Omental fat pad (tissue), 4 donors: ENCODE measurements at places on chromosomes 12 and 14. TPM values are rescaled to one million over a fixed set of nuclear protein-coding genes. Genes with fewer than 3 reads are reported as not detected.

DNA sequence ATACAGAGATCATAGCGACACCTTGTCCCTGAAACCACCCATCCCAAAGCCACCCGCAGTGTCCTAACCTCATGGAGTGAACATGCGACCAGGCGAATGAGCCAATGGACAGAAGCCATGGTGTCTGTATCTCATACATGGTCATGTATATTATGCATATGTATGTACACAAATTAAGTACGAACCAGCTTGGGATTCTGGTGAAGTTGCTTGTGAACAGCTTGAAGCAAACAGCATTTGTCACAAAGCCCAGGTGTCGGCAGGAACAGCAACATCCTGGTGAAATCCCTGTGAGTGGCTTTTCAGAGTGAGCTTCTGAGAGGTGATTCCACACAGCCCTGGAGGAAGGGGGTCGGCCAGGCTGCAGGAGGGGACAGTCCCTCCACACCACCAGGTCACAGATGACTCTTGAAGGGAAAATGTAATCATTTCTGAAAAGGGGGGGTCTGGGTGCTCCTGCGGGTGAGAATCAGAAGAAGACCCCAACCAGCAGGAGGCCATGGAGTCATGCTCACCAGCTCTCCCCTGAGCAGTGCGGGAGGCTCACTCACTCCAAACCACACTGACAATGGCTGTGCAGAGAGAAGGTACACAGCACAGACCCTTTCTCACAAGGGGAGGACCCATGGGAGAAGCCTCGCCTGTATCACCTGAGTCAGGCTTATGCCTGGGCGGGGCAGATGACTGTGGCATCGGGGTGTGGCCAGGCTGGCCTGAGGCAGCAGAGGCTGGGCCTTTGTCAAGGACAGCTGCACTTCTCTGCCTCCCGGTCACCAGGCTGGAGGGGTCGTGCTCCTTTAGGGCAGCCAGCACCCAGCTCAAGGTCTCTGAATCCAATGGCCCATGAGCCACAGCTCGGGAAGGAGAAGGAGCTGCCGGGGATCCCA is 14.3 kb downstream of the CHGA start:
- no peak for DNase-seq

The CDKN3 gene
- total RNA-seq: 7.6 TPM

The BICDL1 gene
- 61.6 TPM for total RNA-seq

DNA sequence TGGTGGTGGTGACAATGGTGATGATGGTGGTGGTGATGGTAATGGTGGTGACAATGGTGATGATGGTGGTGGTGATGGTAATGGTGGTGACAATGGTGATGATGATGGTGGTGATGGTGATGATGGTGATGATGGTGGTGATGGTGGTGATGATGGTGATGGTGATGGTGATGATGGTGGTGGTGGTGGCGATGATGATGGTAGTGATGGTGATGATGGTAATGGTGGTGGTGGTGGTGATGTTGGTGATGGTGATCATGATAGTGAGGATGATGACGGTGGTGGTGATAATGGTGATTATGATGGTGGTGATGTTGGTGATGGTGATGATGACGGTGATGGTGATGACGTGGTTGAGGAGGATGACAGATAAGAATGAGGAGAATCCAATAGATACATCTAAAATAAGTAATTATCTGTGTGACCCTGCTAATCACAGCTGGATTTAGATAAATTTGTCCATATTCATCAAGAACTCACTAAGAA is 170.7 kb upstream of the SFSWAP start:
- DNase-seq: no peak

The RTL1 gene
- total RNA-seq: not detected

The FOXJ2 gene
- 9.2 TPM for total RNA-seq

The C12orf54 gene
- total RNA-seq: 0.72 TPM

GRCh38 chr14:80954687-80955299 is 628 bp upstream of the TSHR start:
- DNase-seq: peak; percentile 73

DNA sequence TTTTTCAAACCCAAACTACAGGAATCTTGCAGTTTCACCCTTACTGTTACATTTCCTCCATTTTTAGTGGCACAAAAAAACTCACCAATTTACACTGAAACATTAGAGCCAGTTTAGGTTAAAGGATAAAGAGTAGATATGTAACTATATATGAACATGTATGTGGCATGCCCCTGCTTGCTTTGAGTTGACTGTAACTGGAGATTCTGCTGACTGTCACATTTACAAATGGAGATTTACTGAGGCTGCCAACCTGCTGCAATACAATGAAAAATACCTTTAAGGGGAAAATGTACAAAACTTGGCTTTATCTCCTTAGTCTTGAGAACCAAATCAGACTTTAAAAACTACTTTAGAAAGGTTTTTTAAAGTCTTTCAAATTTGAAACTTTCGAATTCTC is 28.3 kb downstream of the STON2 start:
- no peak for DNase-seq

DNA sequence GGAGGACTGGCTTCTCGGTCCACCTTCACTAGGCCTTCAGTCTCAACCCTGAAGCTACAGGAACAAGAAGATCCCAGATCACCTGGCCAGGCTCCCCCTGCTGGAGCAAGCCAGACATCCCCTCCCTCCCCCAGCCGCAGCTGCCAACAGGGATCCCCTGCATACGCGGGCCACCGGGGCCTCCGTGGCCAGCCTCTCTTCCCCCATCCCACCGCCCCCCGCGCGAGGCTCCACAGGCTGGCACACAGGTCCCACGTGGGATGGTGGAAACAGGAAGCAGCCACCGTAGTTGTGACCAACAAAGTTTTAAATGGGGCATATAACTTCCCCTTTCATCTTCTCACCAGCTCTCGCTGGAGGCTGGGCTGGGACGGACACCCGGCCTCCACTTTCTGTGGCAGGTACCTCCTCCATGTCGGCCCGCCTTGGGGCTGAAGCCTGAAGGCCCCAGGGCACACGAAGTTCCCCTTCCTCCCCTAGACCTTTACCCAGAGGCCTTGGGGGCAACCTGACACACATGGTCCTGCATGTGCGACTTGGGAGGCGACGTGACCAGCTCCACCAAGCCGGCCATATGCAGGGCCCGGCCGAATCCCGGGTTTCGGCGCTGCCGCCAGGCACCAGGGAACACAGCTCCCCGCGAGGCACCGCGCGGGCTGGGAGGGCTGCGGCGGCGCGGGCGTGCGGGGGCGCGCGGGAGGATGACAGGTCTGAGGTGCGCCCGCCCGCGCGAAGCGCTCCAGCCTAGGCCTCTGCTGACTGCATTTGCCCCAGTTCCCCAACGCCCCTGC is 44.4 kb upstream of the PNMA1 start:
- DNase-seq: no peak

DNA sequence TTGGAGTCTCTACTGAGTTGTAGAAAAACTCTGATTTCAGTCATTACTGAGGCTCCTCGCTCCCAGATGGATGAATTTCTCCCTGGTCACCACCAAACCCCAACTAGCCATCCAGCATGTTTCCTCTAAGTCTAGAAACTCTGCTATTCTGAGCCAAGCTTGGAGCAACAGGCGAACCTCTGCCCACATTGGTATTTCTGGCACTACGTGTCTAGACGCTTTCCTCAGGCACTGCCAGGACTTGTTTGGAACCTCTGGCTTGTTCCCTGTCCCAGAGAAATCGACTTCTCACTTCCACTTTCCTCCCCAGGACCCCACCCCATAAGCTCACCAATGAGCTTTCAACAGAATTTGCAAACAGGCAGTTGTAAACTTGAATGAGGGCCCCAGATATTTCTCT is 27.6 kb downstream of the WSCD2 start:
- DNase-seq: no peak

- no peak for DNase-seq
Measured at GRCh38 chr14:58297412-58297761, 968 bp upstream of the ARID4A start.

- no peak for DNase-seq
Measured at GRCh38 chr14:89841851-89842250, 112.7 kb downstream of the EFCAB11 start.

DNA sequence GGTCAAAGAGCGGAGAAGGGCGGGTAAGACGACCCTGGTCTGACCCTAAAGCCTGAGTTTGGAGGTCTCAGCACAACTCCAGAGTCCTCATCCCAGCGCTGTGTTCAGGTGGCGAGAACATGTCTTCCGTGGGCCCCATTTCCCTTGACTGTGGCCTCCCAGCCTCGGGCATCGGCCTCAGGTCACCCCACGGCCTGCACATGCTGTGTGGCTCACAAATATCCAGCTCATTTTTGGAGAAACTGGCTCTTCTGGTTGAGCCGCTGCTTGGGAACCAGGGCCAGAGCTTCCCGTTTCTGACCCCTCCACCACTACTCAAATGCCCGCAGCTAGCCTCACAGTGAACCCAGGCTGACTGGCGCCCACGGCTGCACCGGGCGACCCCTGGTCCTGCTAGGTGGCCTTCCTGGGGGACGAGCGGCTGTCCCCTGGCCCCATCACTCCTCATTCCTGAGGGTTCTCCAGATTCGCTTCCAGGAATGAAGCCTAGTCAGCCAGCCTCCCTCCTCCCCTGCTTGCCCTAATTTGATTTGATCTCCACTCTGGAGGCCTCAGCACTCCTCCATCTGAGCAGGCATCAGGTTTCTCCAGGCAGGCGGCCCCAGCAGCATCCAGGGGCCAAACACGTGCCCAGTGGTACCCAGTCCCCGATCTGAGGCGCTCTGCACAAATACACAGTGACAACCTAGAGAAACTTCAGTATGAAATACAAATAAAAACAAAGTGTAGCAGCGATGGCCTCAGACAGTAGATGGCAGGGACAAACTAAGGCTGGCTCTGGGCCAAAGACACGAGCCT is 4.7 kb downstream of the P2RX2 start:
- DNase-seq: no peak

The INTS13 gene
- total RNA-seq: 17.4 TPM

The PRKD1 gene
- 12.6 TPM for total RNA-seq

DNA sequence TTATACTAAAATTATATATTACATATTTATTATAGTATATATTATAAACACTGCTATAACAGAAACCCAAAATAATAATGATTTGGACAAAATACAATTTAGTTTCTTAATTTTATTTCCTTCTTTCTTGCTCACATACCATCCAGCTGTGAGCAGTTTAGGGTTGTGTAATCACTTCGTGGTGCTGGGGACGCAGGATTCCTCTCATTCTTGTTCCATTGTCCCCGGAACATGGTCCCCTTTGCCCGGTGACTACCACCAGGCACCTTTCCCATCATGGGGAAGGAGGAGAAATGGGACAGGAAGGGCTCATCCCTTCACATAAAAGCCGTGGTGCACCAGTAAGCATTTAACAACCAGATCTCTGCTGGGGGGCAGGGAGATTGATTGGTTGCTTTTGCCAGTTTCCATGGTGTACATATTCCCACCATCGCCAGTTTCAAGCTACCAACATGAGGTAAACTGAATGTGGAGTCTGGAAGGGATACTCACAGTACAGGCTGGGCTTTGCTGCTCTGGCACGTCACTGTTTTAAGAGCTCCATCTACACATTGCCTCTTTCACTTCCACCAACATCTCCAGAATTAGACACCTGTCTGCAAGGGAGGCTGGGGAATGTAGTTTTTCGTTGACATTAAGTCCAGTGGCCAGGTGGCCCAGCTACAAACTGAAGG is 191.5 kb downstream of the TMEM132C start:
- DNase-seq: no peak

The MGAT4C gene
- 0.16 TPM for total RNA-seq
